ENCODE measurements at places on chromosomes 6 and 20.

DNA sequence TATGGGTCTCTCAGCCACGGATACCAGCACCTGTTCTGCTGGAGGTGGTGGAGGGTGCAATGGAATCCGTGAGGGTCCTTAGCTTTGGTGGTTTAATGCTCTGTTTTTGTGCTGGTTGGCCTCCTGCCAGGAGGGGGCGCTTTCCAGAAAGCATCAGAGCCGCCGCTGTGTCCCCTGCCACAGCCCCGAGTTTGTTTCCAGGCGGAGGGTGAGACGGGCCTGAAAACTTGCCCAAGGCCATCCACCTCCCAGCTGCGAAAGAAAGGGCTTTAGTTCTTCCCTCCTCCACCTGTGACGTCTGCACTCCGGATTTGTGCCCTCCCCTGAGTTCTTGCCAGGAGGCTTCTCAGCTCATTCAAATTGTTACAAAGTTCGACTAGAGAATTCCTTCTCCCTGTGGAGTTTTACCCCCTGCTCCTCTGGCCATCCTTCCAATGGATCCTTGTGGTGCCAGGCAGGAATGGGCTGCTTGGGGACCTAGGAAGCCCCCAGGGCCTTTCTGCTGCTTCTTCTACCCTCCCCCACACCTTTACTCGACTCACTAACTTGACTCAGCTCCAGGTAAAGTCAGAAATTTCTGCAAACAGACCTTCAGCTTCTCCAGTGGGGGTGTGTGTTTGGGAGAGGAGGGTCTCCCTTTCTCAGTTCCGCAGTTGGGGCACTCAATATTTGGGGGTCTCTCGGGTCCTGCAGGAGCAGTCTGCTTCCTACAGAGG, 873.7 kb downstream of the KIF16B start:
- no peak for DNase-seq

- no peak for DNase-seq
Observed at GRCh38 chr6:23532227-23532626, 593.8 kb upstream of the NRSN1 start.

DNA sequence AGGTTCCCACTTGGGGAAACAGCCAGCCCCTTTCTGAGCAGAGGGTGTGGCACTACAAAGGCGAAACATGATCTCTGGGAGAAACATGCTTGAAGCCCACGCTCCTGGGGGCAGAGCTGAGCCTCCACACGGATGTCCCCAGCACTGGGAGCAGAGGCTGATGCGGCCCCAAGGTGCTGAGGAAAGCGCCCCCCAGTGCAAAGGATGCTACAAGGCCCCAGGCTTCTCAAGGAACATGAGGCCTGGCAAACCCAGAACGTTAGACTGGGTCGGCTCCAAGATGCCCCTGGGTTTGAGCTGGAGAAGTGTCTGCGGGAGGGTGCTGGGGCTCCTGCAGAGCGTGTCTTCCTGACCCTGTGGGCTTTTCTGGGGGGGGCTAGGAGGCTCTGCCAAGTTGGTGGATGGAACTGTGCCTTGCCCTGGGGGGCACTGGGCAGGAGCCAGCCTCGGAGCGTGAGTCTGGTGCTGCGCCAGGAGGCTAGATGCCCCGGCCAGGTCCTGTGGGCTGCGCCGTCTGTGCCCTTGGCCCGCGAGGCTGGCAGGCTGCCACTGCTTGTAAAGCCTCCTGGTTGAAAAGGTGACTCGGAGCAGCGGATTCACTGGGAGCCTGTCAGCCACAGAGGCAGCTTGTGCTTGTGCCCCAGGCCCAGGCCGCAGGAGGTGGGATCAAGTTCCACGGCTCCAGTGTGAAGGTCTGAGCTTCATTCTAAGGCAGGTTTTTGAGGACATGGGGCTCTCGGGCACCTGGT, 8.1 kb downstream of the SYNJ2 start:
- no peak for DNase-seq

GRCh38 chr20:44400970-44401769, 45.7 kb downstream of the HNF4A start:
- no peak for DNase-seq

DNA sequence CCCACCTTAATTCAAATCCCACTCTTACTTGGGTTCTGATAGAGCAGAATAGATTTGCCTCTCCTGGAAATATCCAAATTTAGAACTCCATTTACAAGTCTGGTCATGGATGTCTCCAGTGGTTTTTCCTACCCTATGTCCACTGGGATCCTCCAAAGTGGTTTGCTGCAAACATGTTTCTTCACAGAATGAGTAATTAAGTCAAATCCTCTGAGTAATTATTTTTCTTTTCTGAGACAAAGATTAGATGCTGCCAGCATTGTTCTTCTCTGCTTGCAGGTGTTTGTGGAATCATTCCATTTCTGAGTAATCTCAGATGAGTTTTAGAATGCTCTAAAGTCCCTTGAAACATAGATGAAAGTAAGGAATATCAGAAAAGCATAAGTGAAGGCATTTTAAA, 21.9 kb downstream of the DTD1 start:
- DNase-seq = no peak

- DNase-seq = no peak
Observed at GRCh38 chr6:11909696-11910132, 102.4 kb upstream of the HIVEP1 start.

GRCh38 chr6:132929141-132929540, 114.8 kb downstream of the RPS12 start:
- no peak for DNase-seq

DNA sequence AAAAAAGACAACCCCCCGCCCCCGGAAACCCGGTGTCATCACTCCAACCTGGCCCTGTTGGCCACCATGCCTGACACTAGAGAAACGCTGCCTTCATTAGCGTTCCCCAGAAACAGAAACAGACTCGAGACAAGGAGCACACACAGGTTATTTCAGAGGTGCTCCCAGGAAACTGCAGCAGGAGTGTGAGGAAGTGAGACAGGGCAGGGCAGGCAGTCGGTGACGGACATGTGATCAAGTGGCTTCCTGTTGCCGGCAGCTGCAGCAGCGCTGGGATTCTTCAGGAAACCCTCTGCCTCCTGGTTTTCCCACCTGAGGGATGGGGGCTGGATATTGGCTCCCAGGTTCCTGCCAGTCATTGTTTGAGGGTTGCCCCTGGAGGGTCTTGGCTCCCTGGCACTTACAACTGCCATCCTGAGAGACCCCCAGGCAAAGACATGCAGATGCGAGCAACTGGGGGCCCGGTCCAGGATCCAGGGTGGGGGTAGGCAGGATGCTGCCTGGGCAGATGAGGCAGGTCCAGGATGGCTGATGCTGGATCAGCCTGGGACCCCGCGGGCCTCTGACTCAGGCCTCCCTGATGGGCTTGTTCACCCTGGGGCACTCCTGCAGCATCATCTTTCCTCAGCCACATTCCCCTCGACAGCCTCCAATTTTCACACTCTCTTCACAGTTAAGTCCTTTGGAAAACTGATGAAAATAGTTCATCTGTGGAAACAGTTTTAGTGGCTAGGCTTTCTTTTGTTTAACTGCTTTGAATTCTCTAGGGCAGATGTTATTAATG, 150.7 kb upstream of the SYNDIG1 start:
- DNase-seq = no peak

GRCh38 chr6:116287689-116288282, 8.1 kb upstream of the TSPYL1 start:
- DNase-seq = peak; percentile 70

DNA sequence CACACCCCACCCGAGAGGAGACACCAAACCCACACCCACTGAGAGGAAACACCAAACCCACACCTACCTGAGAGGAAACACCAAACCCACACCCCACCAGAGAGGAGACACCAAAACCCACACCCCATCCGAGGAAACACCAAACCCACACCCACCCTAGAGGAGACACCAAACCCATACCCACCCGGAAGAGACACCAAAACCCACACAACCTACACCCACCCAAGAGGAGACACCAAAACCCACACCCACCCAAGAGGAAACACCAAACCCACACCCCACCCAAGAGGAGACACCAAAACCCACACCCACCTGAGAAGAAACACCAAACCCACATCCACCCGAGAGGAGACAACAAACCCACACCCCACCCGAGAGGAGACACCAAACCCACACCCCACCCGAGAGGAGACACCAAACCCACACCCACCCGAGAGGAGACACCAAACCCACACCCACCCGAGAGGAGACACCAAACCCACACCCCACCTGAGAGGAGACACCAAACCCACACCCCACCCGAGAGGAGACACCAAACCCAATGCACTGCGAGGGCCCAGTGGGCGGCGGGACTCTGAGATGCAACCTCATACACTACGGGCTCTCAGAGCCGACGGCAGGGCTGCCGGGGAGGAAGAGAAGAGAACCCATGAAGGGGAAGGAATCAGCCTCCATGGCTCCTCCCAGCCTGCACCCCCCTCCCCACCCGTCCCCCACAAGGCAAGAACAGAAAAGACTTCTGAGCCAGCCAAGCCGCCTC, 83.3 kb downstream of the TAF4 start:
- DNase-seq = no peak

GRCh38 chr20:11162026-11162775, 488.4 kb upstream of the JAG1 start:
- DNase-seq = no peak

GRCh38 chr20:17890330-17890729, 78.3 kb downstream of the SNX5 start:
- DNase-seq = no peak

DNA sequence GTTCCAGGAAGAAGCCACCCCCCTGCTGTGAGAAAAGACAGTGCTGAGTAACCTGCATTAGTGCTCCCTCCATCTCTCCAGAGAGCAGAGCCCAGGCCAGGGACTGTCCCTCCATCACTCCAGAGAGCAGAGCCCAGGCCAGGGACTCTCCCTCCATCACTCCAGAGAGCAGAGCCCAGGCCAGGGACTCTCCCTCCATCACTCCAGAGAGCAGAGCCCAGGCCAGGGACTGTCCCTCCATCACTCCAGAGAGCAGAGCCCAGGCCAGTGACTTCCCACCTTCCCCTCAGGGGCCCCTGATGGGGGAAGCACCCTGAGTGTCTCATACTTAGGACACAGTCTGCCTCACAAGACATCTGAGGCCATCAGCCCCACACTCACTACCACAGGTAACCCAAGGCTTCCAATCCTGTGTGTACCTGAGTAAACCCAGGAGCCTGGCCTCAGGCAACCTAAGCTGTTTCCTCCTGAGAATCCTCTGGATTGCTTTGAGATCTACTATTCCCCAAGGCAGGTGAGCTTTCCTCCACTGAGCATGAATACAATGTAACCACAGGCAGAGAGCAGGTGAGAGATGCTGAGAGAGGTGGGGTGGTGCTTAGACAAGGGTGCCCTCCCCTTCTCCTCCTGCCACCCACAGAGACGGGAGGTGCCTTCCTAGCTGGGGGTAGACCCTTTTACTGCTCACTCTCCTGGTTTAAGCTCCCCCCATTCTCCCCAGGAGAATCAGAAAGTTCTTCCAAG, 4.9 kb downstream of the TBXT start:
- DNase-seq = no peak

GRCh38 chr6:118659513-118660217, 8.3 kb upstream of the CEP85L start:
- DNase-seq = no peak

GRCh38 chr6:111185954-111186353, 98.7 kb downstream of the SLC16A10 start:
- DNase-seq = no peak

- DNase-seq = no peak
Observed at GRCh38 chr20:61482901-61483300, 230.8 kb downstream of the CDH4 start.

- DNase-seq = peak; percentile 37
Observed at GRCh38 chr20:20427227-20427864, 59.4 kb downstream of the INSM1 start.

- DNase-seq = no peak
Observed at GRCh38 chr6:107692351-107692750, 131.8 kb downstream of the SCML4 start.

DNA sequence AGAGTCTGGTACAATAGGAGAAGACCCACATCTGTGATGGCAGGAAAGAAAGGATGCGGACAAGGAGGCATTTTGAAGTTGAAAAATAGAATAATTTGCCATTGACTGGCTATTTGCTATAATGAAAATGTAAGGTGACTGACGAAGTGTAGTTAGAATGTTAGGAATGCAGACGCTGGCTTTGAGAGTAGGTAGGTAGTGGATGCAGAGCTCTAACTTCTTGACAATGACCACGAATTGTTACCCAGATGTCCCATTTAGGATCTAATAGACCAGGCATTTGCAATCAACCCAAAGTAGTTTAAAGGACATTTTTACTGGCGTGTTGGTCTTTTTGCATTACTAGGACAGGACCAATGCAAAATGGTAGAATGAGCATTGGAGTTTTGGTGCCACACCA, 14.2 kb downstream of the MLIP start:
- DNase-seq = no peak

- DNase-seq = peak; percentile 11
Observed at GRCh38 chr20:41050361-41051008, 21.9 kb downstream of the TOP1 start.

DNA sequence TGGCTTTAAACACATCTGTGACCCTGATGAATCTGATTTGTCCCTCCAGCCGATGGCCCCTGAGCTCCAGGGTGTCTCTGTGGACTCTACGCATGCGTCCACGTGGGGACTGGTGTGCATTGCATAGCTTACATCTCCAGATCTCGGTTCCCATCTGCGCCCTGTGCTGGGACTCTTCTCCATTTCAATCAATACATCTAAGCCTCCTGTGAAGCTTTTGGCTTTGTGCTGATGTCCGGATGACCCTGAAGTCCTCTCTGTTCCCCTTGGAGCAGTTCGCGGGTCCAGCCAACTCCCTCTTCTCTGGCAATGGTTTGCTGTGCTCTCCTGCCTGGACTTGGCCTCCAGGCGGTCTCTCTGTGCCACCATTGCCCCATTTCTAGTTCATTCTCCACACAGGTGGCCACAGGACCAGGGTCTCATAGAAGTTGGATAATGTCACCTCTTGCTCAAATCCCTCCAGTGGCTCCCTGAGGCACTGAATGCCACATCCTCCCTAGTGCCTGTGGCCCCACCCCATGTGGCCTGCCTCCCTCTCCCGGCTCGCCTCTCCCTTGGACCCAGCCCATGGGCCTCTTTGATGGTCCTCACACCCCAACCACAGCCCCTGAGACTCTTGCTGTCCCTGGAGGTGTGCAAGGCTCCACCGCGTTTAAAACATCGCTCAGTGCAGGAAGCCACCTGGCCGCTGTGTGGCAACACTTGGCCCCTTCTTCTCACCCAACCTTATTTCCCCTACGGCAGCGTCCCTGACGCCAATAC, 155.4 kb downstream of the SYCP2 start:
- DNase-seq = no peak

GRCh38 chr6:112156668-112157067, 69.3 kb downstream of the FAM229B start:
- DNase-seq = peak; percentile 20

- no peak for DNase-seq
Observed at GRCh38 chr6:170166511-170167122, 124.3 kb downstream of the DLL1 start.

GRCh38 chr6:83708546-83708969, 343 bp downstream of the SNAP91 start:
- DNase-seq = no peak

GRCh38 chr6:31850765-31851484, 11.7 kb downstream of the NEU1 start:
- DNase-seq = no peak

GRCh38 chr6:68247782-68248181, 387.3 kb upstream of the ADGRB3 start:
- DNase-seq = no peak

GRCh38 chr6:142881761-142882160, 63.2 kb downstream of the HIVEP2 start:
- DNase-seq = no peak

GRCh38 chr20:54680872-54681619, 205.7 kb downstream of the DOK5 start:
- peak; percentile 37 for DNase-seq

Measured in suppressor macrophage treated with lipopolysaccharide for 4 hours (primary cell).